ENCODE measurements at places on chromosomes 13 and 19. TPM values are rescaled to one million over a fixed set of nuclear protein-coding genes. Genes with fewer than 3 reads are reported as not detected.

The PDCD5 gene
- total RNA-seq, result 108 TPM

The PSG11 gene
- not detected for total RNA-seq

The EMC10 gene
- total RNA-seq, result 96.9 TPM

DNA sequence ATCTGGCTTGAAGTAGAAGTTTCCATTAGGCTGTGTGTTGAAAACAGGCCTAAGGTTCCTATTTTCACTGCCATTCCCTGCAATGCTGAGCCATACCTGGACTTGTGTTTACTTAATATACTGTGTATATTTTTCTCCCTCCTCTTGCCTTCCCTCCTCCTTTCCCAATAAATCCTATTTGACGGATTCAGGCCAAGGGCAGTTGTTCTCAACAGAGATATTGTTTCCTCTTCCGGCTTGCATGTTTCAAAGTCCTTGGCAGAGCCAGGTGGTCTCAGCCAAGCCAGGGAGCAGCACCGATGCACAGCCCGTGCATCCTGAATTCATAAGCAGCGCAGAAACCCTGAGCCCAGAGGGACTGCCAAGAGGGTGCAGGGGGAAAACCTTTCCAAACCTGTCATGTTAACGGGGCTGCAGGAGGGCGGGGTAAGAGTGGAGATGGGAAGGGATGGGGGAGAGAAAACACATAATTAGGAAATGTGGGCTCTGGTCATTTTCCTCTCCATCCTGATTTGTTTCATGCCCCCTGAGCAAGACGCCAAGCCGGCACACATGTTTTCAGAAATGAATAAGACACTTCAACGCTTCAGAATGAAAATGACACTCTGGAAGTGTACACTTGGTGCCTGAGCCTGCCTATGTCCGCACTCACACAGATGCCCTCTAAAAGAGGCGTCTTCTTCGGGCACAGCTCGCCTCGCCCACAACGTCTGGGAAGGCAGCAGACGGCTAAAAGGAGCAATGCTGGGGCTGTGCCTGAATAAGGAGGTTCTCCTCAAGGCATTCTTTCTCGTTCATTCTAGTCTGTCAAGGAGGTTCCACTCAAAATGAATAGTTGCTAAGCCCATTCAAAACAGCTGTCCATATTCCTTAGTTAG, 149.3 kb upstream of the UBL3 start:
- no peak for DNase-seq

GRCh38 chr13:43959291-43959690, 79.6 kb downstream of the LACC1 start:
- DNase-seq, result no peak

GRCh38 chr13:100637796-100638195, 36.8 kb downstream of the TMTC4 start:
- no peak for DNase-seq

GRCh38 chr13:27004326-27004725, 167.3 kb downstream of the USP12 start:
- no peak for DNase-seq

- DNase-seq, result no peak
These were observed 50.7 kb upstream of the FRY start for GRCh38 chr13:31980830-31981229.
